HFFc6 (cell line): ENCODE measurements at places on chromosomes 11 and 22. TPM values are rescaled to one million over a fixed set of nuclear protein-coding genes. Genes with fewer than 3 reads are reported as not detected.

GRCh38 chr11:64268025-64268892 lies 16.2 kb downstream of the BAD start:
- peaks cover 21% of the 10 kb centered on the region for H3K36me3 ChIP-seq
- peak overlapping the region; percentile 99 for H3K27ac ChIP-seq
- H3K27me3 ChIP-seq, result peaks cover 14% of the 10 kb centered on the region
- H3K4me3 ChIP-seq, result peak overlapping the region; percentile 96

- H3K36me3 ChIP-seq, result peaks cover 12% of the 10 kb centered on the region
- H3K4me3 ChIP-seq, result no peak overlapping the region
- H3K27me3 ChIP-seq, result no peaks in the 10 kb centered on the region
- H3K4me1 ChIP-seq, result no peaks in the 10 kb centered on the region
- DNase-seq, result no peak
- H3K27ac ChIP-seq, result no peak overlapping the region
Measured at GRCh38 chr22:25919452-25919851, 177.5 kb downstream of the MYO18B start.

DNA sequence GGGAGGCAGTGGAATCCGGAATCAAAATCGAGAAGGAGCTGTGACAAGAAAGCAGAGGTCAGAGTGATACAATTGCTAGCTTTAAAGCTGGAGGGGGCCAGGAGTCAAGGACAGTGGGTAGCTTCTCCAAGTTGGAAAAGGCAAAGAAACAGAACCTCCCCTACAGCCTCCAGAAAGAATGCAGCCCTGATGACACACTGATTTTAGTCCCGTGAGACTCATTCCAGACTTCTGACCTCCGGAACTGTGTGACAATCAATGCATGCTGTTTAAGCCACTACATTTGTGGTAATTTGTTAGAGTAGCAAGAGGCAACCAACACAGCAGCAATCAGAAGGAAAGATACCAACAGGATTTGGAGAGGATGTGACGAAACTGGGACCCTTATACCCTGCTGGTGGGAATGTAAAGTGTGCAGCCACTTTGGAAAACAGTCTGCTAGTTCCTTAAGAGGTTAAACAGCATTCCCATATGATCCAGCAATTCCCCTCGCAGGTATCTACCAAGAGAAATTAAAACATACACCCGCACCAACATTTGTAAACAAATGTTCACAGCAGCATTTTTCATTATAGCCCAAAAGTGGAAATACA lies 66.7 kb downstream of the DSCAML1 start:
- H3K4me3 ChIP-seq, result no peak overlapping the region
- DNase-seq, result no peak

KLHL22 gene
- 21.0 to 25.5 TPM (median 25.4 TPM) in 3 replicates for total RNA-seq

- no peak overlapping the region for H3K4me3 ChIP-seq
- H3K27ac ChIP-seq, result no peak overlapping the region
- H3K4me1 ChIP-seq, result peaks cover 11% of the 10 kb centered on the region
- no peaks in the 10 kb centered on the region; the same call in 1 of the 2 replicates for H3K27me3 ChIP-seq
Measured at GRCh38 chr11:129972611-129973010, 30.0 kb downstream of the PRDM10 start.

SLC6A5 gene
- not detected in 2 replicates for total RNA-seq
